GOT3 (cell line): ENCODE measurements at places on chromosomes 6 and 20.

GRCh38 chr20:35690265-35690664 is 8.9 kb downstream of the NFS1 start:
- no peak for DNase-seq

DNA sequence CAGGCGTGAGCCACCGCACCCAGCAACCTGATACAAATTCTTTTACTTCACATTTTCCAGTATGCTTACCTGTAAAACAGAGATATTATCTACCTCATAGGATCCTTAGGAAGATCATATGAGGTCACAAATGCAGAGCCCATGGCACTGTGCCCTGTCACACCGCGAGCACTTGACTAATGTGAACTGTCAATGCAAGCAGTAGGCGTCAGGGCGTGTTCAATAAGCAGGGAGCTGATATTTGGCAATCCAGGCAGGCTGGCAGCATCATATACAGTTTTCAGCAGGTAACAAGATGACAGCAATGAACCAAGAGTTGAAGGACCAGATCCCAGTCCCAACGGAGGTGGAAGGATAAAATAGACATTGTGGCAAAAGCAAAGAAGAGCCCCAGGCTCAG is 14.6 kb upstream of the ARID1B start:
- no peak for DNase-seq

- DNase-seq: no peak
These were observed 141.7 kb downstream of the TMEM242 start for GRCh38 chr6:157181649-157182048.

GRCh38 chr6:43276577-43277305 is 21.3 kb upstream of the SLC22A7 start:
- no peak for DNase-seq

- no peak for DNase-seq
These were observed 37.3 kb upstream of the TOP1 start for GRCh38 chr20:40991181-40991889.

- DNase-seq: no peak
These were observed 2.7 kb downstream of the MOCS1 start for GRCh38 chr6:39931607-39932006.

GRCh38 chr20:46347841-46348803 is 39.8 kb upstream of the CDH22 start:
- DNase-seq: no peak

DNA sequence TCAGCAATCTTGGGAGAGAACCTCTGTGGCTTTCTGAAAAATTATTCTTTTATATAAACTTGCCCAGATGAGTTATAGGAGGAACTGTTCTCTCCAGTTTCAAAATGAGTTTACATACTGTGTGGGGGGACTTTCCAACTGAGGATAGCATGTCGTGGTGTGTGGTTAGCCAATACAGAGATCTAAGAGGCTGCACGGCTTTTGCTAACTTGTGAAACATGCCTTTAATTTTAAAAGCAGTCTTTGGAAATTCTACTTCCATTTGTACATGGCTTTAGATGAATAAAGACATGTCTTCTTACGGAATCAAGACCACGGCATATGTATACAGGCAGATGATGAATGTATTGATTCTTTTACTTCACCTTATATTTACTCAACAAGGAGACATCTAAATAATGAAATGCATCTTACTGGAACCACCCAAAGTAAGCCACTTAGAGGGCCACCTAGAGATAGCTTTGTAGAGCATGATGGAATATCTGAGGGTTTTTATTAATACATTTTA is 39.8 kb downstream of the HIVEP1 start:
- no peak for DNase-seq

GRCh38 chr6:114431641-114432040 is 88.8 kb upstream of the HS3ST5 start:
- no peak for DNase-seq

GRCh38 chr6:4856785-4857184 is 80.6 kb downstream of the CDYL start:
- DNase-seq: no peak

DNA sequence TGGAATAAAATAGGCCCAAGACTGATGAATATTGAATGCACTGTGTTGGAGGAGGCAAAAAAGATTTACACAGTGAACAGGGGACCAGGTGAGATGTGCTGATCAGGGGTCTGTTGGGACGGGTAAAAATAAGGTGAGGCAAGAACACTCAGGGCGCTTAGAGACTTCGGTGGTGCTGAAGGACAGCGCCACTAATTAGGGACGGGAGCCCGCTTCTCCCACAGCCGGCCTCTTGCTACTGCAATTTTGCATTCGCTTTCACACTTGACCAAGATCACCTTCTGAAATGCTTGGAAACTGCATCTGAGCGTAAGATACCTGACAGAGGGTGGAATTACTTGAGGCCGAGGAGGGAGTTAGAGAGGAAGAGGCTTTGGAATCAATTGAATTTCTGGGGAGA is 7.3 kb downstream of the TFAP2D start:
- DNase-seq: no peak

DNA sequence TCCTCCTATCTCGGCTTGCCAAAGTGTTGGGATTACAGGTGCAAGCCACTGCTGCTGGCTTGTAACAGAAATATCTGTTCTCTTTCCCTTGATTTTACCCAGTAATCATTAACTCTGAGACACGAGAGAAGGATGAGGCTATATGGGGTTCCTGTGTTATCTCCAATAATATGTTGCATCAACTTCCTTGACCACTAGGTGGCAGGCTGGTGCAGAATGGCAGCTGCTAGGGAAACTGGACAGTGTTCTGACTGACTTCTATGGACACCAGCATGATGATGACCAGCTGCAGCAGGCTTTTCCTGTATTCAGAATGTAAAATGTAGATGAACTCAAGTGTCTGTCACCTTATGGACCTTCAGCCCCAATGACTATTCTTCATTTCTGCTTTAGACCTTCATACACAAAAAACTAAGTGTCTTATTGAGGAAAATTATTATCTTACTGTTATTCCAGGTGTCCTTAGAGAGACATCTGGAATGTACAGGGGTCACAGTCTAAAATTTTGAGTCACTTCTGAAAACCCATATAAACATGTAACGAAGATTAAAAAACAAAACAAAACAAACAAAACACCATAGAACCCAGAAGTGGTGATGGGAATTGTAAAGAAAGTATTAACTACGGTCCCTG is 20.4 kb upstream of the CD109 start:
- peak; percentile 15 for DNase-seq

DNA sequence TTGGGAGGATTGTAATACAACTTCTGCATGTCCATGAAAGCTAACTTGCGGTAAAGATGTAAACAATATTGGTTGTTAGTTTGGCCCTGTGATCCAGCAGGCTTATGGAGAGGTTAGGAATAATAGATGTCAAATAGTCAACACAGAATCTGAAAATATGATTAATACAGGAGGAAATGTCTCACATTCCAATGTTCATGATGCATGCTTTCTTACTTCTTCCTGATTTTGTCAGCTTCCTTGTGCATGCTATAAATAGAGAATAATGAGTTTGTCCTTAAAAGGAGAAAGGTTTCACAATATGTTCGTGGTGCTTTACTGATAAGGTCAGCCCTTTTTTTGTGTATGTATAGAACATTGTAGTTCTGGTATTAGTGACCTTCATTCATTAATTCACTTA is 136.7 kb downstream of the MMUT start:
- no peak for DNase-seq

GRCh38 chr6:99184696-99185095 is 164.8 kb downstream of the FAXC start:
- no peak for DNase-seq

GRCh38 chr20:16555754-16556153 is 17.5 kb downstream of the KIF16B start:
- DNase-seq: no peak

- no peak for DNase-seq
These were observed 107.6 kb downstream of the JAG1 start for GRCh38 chr20:10565922-10566897.

DNA sequence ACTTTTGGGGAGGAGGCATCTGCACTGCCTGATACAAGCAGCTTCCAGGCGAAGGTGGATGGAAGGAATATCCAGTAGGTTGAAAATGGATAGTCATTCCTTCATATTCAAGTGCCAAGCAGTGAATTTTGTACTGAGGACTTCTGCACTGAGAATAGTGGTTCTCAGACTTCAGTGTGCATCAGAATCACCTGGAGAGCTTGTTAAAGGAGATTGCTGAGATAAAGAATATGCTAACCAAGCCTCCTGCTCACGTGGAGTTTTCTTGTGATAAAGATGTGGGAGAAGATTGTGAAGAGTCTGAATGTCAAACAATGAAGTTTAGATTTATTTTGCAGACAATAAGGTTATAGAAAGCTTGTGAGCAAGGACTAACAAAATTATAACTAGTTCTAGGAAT is 97.8 kb downstream of the HFE start:
- DNase-seq: no peak

- no peak for DNase-seq
These were observed 60.9 kb upstream of the MAP7 start for GRCh38 chr6:136611133-136611532.
